Stimulated activated CD4-positive, alpha-beta T cell treated with anti-CD3 and anti-CD28 coated beads, Interleukin-4, amount 100 ng/mL, for 1 hour (primary cell): ENCODE measurements at places on chromosomes 2 and 18.

DNA sequence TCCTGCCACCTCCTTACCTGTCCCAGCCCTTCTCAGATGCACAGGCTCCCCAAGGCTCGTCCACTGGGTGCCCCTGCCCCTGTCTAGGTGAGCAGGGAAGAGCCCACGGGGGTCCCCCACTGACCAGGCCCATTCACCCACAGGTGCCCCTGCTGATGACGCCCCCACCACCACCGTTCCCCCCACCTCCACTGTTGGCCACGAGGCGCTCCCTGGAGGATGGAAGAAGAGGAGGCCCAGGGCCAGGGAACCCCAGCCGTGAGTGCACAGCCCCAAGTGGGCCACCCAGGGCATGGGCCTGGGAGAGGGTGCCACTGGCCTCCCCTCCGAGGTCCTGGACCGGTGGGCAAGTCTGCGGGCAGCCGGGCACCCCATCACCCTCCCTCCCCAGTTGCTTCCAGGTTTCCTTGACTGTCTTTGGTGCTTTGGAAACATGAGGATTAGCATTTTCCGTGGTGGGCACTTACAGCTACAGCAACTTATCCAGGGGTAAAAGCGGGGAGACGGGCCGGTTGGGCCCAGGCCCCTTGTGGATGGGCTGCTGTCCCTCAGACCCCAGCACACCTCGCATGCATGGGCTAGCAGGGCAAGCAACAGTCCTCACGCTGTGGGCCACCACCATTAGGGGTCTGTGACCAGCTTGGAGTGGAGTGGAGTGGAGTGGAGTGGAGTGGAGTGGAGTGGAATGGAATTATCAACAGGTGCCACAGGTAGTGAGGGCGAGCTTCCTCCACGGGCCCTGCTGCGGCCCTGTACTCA is 13.2 kb upstream of the KLHL30 start:
- DNase-seq, result no peak

DNA sequence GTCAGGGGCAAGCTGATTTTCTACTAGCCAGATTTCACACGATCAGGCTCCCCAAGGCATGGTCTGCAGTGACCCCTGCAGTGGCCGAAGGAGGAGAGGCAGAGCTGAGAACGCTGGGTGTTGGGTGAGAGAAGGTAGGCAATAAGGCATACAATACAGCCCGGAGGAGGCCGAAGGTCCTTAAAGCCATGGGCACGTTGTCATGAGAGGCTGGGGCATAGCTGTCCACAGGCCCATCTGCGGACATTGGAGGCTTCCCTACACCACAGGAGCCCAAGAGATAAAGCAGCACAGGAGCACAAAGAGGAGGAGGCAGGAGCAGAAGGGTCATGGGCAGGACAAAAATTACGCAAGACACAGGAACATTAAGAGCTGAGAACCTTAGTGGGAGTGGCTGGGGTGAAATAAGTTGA is 16.7 kb upstream of the BZW1 start:
- DNase-seq, result no peak

GRCh38 chr2:135863233-135863632 is 13.0 kb downstream of the MCM6 start:
- no peak for DNase-seq

GRCh38 chr2:85656468-85656867 is 11.5 kb downstream of the SFTPB start:
- DNase-seq, result no peak

DNA sequence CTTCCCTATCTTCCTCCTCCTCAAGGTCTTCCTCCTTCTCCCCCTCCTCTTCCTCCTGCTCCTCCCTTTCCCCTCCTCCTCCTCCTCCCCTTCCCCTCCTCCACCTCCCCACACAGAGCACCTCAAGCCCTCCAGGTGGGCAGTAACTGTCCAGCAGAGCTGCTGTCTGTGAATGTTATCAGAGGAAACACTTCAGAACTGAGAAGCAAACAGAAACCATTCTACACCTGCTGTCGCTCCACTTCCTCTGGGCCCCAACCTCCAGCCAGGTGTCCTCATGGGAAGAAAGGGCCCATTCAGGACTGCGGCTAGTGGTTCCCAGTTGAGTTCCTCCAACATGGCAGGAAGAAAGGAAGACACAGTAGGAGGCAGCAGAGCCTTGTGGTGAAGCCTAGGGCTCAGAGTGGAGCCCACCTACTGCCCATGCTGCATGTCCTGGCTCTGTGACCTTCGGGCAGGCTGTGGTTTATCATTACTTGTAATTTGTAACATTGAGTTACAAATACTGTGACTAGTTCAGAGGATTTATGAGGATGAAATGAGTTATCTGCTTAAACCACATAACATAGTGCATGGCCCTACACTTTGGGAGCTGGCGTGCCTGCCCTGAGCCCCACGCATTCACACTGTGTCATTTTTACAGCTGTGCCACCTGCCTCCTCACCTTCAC is 165.9 kb upstream of the ID2 start:
- no peak for DNase-seq

- DNase-seq, result no peak
These were observed 38.0 kb downstream of the CMPK2 start for GRCh38 chr2:6827566-6828298.

GRCh38 chr2:215324811-215325210 is 13.0 kb downstream of the ATIC start:
- DNase-seq, result no peak

DNA sequence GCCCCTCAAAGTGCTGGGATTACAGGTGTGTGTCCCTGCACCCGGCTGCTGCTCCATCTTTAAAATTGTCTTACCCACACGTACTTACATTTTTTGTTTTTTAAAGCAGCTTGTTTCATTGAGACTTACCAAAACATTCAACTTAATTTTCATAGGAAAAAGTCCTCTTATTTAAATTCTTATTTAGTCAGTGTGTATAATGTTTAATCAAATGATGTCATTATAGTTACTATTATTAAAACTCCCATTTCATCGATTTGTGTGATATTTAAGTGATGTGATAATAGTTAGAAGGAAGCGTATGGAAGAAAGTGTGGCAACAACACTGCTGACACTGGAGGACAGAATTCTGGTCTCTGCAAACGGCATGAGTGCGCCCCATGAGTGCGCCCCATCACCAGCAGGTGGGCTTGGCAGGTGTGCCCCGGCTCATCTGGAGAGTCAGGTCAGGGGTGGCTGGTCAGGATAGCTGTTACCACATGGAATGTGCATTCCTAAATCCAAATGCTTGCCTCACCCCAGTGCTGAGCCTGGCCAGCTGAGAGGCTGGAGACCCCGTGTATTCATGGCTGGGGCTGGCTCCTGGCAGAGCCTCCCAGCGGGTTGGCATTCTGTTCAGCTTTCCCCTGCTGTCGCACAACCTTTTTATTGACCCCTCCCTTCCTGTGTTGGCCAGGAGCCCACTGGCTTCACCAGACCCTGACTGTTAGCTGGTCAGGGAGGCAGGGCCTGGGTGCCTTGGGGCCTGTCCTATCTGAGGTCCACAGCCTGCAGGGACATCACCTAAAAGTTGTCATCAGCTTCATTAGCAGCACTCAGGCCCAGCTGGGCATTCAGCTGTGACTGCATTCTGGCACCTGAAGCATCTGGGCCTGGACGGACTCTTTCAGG is 79.7 kb downstream of the AGAP1 start:
- DNase-seq, result no peak

DNA sequence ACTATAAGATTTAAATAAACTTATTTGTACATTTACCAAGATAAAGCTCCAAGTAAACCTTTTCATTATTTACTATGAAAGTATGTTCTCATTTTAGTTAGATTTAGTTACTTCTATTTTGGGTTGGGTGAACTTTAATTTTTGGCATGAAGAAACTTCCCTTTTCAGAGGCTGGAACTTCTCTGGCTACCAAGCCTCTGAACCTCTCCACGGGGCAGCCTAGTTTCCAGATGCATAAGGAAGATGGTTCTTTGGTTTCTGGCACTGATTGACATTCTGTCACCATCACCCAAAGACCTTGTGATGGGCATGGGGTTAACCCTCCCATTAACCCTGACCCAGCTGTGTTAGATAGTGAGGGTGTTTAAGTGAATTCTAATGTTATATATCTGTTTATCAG is 17.1 kb downstream of the PSD4 start:
- DNase-seq, result no peak

GRCh38 chr2:43240766-43241150 is 14.4 kb upstream of the ZFP36L2 start:
- DNase-seq, result no peak

GRCh38 chr18:54125429-54125828 is 99.0 kb downstream of the MBD2 start:
- no peak for DNase-seq

DNA sequence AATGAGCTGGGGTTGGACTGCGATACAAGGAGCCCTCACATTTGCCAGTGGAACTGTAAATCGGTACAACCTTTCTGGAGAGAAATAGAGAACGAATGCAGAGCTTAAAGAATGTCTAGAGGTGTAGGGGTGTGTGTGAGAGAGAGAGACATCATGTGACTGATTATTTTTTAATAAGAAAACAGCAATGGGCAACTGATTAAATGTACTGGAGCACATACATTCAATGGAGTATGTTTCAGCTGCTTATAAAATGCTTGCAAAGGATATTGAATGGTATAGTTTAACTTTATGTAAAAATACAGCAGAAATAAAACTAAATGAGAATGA is 391 bp upstream of the TMEM17 start:
- no peak for DNase-seq

DNA sequence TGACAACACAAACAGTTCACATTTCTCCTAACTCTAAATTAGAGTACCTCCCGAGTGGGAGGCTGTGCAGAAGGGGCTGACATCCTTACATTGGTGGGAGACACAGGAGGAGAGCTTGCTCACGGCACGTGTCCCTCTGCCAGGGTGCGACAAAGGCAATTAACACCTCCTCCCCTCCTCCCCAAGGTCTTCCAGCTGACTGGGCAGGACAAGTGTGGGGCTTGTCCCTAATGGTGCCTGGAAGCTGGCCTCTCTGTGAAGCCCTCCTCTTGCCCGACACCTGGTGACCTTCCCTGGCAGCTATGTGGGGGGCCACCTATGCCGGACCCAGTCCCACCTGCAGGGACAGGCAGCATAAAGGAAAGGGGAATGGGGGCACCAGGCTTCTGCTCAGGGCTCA is 57.0 kb downstream of the FAM168B start:
- DNase-seq, result no peak

GRCh38 chr2:225400060-225400511 is 576 bp downstream of the NYAP2 start:
- no peak for DNase-seq

- DNase-seq, result no peak
These were observed 120.3 kb downstream of the RDH14 start for GRCh38 chr2:18440141-18440661.

DNA sequence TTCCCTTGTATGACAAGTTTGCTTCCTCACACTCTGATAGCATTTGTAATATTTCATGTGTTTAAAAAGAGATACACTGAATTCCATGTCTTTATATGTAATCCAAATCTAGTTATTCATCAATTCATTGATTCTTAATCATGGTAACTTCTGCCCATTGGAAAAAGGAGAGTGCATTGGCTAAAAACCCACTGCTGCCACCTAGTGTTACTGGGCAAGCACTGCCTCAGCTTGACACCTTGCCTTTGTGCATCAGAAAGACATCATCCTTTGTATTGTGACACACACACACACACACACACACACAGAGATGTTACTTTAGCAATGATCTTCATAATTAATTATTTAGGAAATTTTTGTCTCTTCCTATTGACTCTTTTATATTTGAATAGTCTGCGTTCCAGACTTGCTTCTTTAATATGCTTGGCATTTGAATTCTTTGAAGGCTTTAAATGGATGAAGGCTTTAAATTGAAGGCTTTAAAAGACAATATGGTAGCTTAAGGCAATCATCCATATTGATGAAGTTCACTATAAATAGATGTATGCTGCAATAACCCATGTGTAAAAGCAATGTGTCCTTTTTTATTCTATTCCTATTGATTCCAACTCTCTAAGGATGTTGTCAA is 414.2 kb upstream of the CHST9 start:
- DNase-seq, result no peak

DNA sequence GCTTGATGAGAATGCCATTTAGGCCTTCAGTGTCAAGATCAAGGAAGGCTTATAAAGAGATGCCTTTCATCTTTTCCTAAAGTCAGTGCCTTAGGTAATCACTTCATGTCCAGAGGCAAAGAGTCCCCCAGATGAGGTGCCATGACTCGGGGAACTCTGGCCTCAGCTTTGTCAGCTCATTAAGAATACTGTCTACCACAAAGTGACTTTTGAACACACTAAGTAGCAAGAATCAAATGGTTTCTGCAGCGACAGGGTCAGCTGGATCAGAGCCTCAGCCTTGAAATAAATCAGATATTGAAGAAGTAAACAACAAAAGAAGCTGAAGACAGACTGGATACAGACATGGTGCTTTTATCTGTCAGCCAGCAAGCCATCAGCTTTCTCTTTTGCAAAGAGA is 120.1 kb upstream of the SLC39A10 start:
- no peak for DNase-seq

- DNase-seq, result no peak
These were observed 7.5 kb downstream of the MAL start for GRCh38 chr2:95032868-95033603.

DNA sequence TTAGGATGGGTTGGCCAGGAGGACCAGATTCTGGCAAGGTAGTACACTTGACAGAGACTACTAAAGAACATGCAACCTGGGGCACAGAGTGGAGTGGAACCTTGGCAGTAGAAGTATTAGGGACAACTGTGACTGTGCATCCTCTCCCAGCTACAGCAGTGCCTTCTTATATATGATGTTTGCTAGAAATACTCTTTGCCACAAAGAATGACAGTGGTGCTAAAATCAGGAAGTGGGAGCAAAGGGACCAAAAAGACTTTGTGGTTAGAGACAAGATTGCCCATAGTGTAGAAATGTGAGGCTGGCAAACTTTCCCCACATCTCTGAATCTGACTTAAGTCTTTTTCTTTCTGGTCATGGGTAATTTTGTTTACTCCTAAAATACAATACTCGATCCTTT is 9.4 kb upstream of the SLC38A11 start:
- DNase-seq, result no peak

DNA sequence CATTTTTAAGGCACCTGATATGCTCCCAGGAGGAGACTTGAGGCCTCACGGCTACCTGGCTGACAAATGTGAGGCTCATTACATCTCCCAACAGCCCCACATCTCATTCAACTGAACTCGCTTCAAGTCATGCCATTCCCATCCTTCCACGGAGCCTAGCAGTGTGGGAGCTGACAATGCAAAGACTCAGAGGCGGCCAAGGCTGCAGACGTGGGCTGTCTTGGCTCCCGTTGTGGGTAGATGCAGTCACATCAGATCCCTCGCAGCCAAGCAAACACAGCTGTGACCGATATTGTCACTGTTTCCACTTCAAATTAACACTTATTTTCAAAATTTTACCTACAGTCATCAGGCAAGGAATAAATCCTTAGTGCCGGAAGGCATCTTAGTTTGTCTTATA is 64.0 kb upstream of the TRIB2 start:
- DNase-seq, result no peak
